Myocyte (in vitro differentiated cells): ENCODE measurements at places on chromosomes 1 and 21.

GRCh38 chr1:7531562-7532340 is 239.3 kb upstream of the VAMP3 start:
- no peak for DNase-seq

- no peak for DNase-seq
Observed at GRCh38 chr1:71054791-71055190, 7.2 kb upstream of the PTGER3 start.

GRCh38 chr1:219325368-219325742 is 151.7 kb downstream of the LYPLAL1 start:
- no peak for DNase-seq

DNA sequence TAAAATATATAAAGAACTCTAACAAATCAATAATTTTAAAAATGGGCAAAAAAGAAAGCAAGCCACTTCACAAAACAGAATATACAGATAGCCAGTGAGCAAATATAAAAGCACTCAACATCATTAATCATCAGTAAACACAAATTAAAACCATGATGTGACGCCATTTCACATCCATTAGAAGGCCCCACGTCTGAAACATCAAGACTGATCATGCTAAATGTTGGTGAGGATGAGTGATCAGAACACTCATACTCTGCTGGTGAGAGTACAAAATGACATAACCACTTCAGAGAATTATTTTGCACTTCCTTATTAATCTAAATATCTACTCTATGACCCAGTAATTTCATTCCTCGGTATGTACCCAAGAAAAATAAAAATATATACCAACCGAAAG is 512.2 kb upstream of the NR5A2 start:
- no peak for DNase-seq

DNA sequence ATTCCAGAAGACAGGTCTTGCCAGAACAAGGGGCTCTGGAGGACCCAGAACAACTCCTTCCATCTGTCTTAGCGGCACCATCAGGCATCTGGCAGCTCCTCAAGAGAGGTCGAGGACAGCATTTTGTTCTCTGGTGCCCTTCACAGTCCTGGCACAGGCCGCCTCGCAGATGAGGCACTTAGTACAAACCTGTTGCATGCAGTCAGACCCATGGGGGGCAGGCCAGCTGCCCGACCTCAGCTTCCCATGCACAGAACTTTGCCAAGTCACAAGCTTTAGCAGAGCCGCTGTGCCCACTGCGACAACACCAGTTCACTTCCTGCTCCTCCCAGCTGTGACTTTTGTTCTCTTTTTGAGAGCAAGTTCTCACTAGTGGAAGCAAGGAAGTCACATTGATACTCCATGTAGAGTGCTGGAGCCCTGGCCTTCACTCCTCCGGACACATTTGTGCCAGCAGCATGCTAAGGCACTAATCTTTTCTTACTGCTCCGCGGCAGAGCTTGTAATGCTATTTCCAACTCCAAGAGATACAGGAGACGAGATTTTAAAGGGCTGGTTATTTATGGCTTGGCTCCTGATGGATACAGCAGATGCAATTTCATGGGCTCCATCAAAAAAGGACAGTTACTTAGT is 44.6 kb downstream of the HMGB4 start:
- no peak for DNase-seq

- DNase-seq, result peak; percentile 62
Observed at GRCh38 chr1:39047374-39048229, 21.5 kb downstream of the NDUFS5 start.

DNA sequence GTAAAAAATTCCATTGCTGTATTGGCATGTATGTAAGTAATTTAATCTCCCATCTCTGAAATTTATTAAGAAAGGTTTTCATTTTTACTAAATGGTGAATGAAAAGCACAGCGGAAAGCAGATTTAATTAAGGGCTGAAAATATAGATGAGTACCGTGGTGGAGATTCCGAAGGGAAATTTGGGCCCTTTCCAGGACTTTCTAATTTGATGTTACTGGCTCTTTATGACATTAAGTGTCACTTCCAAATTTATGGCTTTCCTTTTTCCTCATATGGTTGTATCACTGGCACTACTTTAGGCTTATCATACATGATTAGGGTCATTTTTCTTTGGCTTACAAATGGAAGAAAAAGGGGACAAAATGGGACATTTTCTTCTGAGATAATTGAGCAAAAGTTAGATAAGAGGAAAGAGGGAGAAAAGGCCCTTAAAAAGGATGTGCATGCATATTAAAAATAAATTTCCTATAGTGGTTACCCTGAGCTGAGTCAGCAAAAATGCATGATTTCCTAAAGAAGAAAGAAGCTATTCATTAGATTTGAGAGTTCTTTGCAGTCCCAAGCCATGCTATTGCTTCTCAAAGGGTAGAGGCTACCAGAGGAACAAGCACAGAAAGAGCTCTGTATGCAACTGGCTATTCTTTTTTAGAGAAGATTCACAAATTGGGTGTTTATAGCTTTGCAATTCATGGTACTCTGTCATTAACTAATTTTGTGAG is 74.9 kb upstream of the CNIH3 start:
- DNase-seq, result no peak

- no peak for DNase-seq
Observed at GRCh38 chr1:58942759-58943191, 158.9 kb upstream of the JUN start.

DNA sequence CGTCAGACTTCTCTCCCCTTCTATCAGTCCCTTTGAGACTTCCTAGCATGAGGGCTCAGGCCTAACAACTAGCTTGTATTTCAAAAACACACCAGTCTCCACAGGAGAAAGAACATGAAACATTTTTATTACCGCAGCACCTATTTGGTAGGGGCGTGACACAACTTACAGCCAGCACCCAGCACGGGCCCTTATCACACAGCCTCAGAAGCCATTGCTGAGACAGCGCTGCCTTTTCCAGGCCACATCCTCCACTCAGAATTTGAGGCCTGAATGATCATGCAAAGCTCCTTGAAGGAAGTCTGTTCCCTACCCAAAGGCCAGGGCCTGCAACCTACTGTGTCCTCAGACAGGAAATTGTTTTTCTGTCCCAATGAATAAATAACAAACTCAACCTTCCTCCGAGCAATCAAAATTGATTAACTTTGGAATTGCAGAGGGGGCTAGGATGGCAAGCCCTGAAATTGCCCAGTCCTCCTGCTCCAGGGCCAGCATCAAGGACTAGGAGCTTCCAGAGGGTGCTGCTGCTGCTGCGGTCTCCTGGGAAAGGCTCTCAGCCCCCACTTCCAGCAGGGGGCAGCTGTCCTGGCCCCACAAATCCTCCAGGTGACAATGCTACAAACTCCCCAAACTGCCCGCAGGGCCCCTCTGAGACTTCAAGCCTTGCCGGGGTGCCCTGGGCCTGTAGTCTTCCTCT is 94.3 kb upstream of the GALNT2 start:
- no peak for DNase-seq

DNA sequence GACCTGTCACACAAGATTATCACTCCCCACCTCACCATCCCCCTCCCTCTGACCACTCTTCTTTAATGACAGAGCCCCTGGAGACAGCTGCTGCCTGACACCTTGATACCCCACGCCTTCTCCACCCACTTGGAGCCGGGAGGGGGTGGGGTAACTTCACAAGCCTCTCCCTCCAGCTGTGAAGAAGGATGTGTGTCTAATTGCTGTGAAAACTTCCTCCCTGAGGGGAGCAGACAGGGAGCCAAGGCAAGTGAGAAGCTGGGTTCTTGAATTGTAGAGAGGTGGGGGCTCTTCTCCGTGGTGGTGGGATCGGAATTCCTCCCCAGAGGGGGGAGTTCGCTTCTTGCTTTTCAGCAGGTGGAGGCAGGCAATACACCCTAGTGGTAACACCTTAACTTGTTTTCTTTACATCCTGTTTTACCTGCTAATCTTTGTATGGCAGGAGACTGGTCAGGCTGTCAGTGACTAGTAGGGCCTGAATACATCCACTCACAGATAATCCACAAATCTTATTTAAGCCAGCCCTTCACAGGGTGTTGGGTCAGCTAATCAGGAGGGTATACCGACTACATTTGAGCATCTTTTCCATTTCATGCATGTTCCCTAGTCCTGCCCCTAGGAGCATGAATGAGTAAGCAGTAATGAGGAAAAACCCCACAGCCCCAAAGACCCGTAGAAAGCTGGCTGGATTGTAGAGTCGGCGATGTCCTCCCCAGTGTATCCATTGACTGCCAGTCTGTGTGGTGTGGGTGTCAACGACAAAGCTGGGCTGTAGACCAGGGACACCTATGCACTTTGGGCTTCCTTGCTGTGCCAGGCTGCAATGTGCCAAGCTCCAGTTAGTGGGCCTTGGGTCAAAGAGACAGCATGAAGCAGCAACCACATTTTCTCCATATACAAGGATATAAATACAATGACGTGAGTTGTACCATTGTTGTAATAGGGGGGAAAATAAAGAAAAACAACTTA is 57.3 kb downstream of the NFASC start:
- no peak for DNase-seq

GRCh38 chr1:98385652-98386051 is 275.9 kb upstream of the SNX7 start:
- no peak for DNase-seq

- no peak for DNase-seq
Observed at GRCh38 chr1:154824179-154825000, 45.7 kb downstream of the KCNN3 start.

- DNase-seq, result no peak
Observed at GRCh38 chr1:194705123-194705854, 1518.9 kb upstream of the B3GALT2 start.

GRCh38 chr1:36737767-36738166 is 255.1 kb upstream of the CSF3R start:
- DNase-seq, result no peak

- no peak for DNase-seq
Observed at GRCh38 chr21:41638201-41638790, 128.6 kb downstream of the RIPK4 start.

GRCh38 chr21:45846373-45847160 is 135.0 kb upstream of the COL6A1 start:
- DNase-seq, result no peak

GRCh38 chr1:97581614-97582051 is 339.2 kb downstream of the DPYD start:
- peak; percentile 11 for DNase-seq

- DNase-seq, result no peak
Observed at GRCh38 chr1:62058956-62059355, 135.7 kb upstream of the L1TD1 start.

GRCh38 chr21:34890724-34891612 is 158.1 kb downstream of the RUNX1 start:
- peak; percentile 26 for DNase-seq

DNA sequence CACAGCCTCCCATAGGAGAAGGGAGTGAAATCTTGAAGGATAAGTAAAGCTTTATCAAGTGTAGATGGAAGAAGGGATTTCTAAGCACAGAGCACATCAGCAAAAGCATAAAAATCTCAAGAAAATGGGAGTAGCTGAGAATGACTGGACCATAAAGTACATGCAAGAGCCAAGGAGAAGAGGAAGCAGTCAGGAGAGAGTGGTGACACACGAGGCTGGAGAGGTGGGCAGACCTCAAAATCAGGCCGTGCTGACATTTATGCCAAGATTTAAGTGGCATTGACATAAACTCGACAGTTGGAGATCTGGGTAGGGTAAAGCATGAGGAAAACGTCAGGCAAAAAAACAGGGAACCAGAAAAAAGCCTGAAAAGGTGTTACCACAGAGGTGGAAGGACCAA is 62.3 kb downstream of the GFI1 start:
- no peak for DNase-seq

DNA sequence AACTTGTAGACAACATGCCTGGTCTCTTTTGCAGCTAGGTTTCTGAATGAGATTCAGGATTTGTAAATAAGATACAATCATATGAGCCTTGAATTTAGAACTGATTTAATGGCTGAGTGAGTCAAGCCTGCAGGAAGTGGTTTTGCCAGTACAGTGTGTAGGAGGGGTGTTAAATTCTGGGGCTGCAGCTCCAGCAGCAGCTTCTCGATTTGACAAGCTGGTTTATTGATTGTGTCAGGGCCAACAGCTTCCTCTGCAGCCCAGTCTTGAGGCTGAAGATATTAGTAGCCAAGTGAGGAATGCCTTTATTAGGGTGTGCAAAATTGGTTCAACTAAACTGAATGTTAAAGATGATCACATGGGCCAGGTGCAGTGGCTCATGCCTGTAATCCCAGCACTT is 11.5 kb upstream of the PLA2G5 start:
- peak; percentile 31 for DNase-seq

- DNase-seq, result no peak
Observed at GRCh38 chr1:26579681-26580111, 50.1 kb downstream of the RPS6KA1 start.

DNA sequence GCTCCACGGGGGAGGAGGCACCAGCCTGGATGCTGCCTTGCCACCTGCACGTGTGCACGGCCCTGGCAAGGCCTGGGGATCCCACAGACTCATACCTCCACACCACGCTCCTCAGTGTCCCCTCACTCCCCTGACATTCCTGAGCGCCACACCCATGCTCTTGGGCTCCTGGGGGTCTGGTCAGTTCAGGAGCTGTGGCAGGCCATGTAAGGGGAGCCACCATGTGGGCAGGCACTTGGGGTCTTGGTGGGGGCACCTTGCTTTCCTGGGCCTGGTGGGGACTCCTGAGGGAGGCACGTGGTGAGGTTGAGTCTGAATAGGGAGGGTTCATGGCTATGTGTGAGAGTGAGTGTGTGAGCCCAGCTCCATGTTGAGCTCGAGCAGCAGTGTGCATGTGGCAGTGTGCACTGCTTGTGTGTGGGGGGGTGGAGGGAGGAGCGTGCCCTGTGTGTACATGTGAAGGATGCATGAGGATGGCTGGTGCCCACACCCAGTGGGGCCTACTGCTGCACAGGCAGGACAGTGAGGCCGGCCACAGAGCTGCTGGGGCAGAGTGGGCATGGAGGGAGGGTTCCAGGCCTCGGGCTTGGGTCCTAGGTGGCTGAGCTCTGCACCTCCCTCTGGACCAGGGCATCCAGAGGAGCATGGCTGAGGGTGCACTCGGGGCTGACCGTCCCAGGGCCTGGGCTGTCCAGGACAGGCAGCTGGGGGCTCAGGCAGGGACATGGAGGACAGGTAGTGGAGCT is 1.6 kb downstream of the GJC2 start:
- DNase-seq, result no peak

- no peak for DNase-seq
Observed at GRCh38 chr1:6690186-6690585, 11.4 kb downstream of the DNAJC11 start.

DNA sequence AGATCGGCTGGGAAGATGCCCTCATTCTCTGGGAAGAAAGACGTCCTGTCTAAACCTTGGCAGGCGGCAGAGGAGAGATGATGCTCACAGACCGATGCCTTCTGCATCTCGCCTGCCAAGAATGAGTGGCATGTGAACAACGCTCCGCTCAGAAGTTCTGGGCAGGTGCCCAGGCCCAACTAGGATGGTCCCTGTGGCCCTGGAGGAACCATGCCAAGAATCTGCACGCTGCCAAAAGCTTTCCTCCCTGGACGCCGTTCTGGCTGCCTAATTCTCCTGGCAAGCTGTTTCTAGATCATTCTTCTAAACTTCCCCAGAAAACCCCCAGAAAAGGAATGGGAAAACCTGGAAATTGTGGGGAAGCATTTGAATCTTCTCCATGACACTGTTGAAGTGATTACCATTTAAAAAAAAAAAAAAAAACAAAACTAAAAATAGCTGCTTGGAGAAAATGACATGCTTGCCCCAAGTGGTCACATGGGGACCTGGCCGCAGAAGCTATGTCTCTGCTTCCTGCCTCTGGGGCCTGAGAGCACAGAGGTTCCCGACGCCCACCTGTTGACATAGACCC is 440.9 kb downstream of the PRDM2 start:
- peak; percentile 1 for DNase-seq
